Left renal pelvis (tissue), 4 donors: ENCODE measurements at places on chromosomes 2 and 18. TPM values are rescaled to one million over a fixed set of nuclear protein-coding genes. Genes with fewer than 3 reads are reported as not detected.

- DNase-seq: no peak
These were observed 2.2 kb downstream of the CBLN2 start for GRCh38 chr18:72541871-72542332.

GRCh38 chr2:231604101-231604684, 11.5 kb downstream of the TEX44 start:
- no peak for DNase-seq

- DNase-seq: no peak
These were observed 259.6 kb downstream of the CLIP4 start for GRCh38 chr2:29374823-29375222.

DNA sequence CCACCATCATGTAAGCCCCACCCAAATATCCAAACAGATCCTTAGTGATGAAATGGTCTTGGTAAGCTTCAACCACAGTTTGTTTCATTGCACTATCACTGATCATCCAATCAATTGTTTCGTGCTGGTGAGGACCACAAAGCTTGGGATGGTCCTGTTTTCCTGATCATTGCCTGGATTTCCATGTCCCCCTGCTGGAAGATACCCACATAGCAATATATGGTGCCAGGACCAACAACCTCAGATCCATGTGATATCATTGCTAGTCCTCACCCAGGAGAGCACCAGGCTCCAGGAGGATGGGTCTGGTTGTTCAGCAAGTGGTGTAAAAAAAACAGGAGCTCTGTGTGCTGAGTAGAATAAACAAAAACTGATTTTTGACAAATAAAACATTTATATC, 206.5 kb upstream of the SH3BP4 start:
- DNase-seq: no peak

GRCh38 chr2:239997686-239998409, 27.3 kb downstream of the NDUFA10 start:
- DNase-seq: no peak

The KCNG2 gene
- 0.40 TPM for polyA plus RNA-seq

DNA sequence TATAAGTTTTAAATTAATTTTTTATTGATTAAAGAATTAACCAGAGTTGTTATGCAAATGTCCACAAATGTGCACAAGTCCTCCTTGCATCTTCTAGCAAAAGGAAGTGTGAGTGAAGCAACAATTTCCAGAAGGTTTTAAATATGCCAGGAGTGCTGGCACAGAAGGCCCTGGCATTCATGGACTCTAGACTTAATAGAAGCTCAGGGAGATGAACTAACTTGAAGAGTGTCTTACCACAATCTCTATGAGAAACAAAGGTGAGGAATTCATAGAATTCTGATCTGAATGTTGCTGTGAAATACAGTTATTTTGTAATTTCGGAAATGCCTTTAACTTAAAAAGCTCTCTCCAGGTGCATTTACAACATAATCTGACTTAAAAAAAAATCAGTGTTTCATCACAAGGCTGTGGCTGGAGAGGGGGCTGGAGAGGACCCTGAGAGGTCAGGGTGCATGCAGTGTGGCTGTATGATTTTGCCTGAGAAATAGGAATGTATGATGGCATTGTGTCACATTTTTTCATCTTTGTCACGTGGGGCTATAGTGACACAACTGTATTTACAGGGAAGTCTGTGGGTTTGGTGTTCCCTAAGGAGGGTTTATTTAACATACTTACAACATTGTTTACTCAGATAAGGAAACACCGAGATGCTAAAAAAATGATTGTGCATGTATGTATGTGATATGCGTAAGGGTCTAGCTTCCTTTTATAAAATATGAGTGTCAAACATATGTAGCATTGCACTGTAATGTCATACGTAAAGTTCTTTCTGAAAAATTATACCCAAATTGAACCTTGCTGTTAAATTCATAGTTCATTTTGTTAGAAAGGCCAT, 66.2 kb downstream of the MAP4K4 start:
- no peak for DNase-seq
